COR-L47 (cell line): ENCODE measurements at places on chromosomes 1 and 21.

DNA sequence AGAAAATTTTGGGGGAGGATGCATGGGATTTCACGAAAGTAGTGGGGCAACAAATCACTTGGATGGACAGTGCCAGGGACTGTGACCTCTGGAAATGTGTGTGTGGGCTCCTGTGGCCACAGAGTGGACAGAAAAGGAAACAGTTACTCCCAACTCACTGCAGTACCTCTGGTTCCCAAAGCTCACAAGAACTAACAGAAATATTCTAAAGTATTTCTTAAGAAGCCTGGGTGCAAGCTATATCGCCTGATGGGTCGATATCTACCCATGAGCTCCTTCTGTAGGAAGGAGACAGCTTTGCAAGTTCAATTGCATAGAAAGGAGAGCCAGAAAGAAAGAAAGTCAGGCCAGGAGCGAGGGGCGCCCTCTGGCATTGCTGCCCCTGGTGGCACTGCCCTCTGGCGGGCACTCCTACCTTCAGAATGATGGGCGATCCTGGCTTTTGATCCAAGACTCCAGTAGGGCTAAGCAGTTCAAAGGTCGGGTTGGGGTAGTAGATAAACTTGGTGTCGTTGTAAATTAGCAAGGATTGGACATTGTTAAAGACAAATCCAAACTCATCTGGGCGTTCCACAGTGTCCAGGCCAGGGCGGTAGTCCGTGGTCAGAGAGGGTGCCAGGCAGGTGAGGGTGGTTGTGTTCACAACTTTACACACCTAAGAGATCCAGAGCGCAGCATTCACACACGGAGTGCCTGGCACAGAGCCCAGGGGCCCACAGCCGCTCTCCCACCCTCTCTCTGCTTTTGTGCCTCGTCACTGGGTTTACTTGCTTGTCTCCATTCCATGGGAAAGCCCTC, 134.7 kb upstream of the CD34 start:
- DNase-seq, result no peak

DNA sequence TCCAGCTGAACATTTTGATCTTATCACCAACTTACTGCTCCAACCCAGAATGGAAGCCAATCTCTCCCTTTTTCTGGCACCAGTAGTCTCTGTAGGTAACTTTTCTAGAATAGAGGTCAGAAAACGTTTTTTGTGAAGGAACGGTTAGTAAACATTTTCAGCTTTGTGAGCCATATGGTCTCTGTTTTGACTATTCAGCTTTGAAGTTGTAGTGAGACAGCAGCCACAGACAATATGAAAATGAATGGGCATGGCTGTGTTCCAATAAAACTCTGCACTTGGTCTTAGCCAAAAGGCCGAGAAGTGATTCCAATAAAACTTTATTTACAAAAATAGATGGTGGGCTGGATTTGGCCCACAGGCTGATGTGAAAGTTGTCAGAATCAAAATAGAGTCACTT, 28.9 kb downstream of the MAP10 start:
- DNase-seq, result no peak

GRCh38 chr1:151720554-151720953, 768 bp upstream of the RIIAD1 start:
- DNase-seq, result no peak

GRCh38 chr1:66330722-66331141, 203.2 kb upstream of the SGIP1 start:
- no peak for DNase-seq

- DNase-seq, result no peak
These were observed 20.0 kb downstream of the YIPF1 start for GRCh38 chr1:53869454-53870117.

DNA sequence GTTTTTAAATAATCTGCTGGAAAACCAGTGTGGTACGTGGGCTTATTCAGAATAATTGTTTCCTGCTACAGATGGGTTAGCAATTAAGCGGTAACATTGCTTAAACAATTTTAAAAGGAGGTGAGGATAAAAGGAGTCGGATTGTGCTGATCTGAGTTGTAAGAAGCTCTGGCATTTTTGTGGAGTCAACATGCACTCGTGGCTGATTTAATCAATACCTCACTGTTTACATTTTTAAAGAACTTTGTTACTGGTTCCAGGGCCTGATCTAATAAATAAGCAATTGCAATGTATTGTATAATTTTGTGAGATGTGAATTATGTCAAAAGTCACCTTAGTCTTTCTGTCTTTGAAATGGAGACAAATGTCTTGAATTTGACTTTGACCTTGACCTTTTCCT, 474.0 kb downstream of the SETD4 start:
- DNase-seq, result no peak

DNA sequence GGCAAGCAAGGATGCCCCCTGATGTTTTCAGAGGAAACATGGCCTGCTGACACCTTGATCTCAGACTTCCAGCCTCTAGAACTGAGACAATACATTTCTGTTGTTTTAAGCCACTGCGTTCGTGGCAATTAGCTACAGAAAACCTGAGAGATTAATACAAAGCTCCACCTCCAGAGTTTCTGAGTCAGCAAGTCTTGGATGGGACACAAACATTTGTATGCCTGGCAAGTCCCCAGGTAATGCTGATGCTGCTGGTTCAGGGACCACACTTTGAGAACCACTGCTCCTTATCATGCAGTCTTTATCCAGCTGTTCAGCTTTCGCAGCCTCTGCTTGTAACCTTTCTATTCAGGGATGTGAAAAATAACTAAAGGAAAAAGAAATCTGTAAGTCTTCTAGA, 565.7 kb upstream of the PLXNA2 start:
- DNase-seq, result no peak
